Right ventricle myocardium superior (tissue), 1 donor: ENCODE measurements at places on chromosomes 5 and 9.
A peak's percentile ranks its signal among the peaks of the same experiment; 100 is the strongest.

GRCh38 chr9:106798016-106798799 lies 64.8 kb upstream of the ZNF462 start:
- no peak for DNase-seq

DNA sequence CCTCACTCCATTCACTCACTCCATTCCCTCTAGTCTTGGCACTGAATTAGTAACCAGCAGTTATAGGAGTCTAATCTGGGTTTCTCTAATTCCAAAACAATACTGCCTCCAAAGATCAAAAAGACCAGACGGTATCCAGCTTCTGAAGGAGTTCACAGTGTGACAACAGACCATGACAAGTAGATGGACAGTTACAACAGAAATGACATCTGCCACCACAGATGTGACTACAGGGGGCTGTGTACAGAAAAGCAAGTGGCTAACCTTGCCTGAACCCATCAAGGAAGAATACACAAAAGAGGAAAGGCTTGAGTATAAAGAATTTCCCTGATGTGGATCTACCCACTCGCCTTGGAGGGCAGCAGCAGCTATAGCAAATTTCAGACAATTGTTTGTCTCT lies 112.4 kb downstream of the ACTL7B start:
- DNase-seq, result no peak

- DNase-seq, result no peak
These were observed 328.4 kb downstream of the ARHGEF28 start for GRCh38 chr5:73954381-73954780.

GRCh38 chr5:52870448-52870847 lies 82.7 kb downstream of the ITGA1 start:
- no peak for DNase-seq

DNA sequence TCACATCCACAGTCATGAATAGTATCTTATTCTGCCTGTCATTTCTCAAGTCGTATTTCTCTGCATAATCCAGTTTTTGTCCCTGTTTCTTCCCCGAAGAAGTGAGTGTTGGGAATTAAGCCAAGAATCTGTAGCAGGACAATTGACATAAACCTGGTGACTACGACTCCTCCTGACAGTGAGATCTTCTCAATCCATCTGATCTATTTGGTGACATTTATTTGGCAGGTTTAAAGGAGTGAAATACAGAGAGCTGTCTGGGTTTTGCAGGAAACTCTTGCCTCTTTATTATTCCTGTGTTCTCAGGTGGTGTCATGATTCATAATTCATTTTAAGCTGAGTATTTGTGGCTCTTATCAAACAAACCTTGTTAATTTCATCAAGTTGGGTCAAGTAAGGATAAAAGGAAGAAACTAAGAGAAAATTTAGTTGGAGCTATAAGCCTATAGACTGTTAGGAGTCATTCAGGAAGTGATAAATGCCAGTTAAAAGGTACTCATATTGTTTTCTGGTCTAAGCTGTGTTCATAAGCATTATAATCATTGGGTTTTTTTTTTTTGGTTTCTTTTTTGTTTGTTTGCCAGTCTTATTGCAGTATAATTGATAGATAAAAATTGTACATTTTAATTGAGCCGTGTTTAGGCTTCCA lies 95.9 kb upstream of the PCSK1 start:
- no peak for DNase-seq

DNA sequence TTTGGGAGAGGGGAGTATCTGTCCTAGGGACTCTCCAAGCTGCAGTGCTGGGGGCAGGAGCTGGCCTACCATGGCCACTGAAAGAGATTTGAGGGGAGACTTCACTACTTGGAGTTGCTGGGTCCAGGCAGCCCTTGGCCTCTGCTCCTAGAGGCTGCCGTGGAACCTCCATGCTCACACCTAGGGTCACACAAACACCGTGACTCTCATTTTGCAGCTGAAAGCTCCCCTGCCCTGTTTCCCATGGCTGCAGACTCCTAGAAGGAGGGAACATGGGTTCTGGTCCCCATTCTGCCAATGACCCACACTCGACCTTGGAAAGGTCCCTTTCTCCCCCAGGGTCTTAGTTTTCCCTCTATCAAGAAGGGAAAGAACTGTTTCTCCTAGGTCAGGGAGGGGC lies 147.1 kb upstream of the PPP1R26 start:
- DNase-seq, result no peak

GRCh38 chr5:1320436-1321344 lies 24.2 kb downstream of the CLPTM1L start:
- DNase-seq, result no peak

- DNase-seq, result no peak
These were observed 22.1 kb downstream of the ITGA2 start for GRCh38 chr5:53011233-53011632.

DNA sequence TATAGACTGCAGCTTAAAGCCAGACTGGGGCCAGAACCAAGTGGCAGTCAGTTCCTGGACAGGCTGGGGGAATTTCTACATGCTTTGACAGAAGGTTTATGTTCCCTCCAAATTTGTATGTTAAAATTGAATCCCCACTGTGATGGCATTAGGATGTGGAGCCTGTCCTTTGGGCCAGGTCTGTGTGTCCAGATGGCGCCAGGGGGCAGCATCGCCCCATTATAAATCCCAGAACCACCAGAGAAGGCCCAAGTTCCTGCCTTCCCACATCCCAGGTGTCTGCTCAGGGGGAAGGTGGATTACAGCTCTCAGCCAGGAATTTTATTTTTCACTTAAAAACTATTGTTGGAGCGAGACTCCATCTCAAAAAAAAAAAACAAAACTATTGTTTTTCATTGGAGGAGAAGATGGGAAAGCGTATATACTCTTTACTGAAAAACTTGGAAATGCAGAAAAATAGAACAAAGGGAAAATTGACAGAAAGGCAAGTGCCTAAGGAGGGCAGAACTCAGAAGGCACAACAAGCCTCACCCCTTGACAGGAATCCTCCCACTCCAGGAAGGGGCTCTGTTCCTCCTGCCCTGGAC lies 5.0 kb downstream of the IL3 start:
- DNase-seq, result peak; percentile 66

GRCh38 chr5:39177631-39177964 lies 41.8 kb downstream of the FYB1 start:
- no peak for DNase-seq

DNA sequence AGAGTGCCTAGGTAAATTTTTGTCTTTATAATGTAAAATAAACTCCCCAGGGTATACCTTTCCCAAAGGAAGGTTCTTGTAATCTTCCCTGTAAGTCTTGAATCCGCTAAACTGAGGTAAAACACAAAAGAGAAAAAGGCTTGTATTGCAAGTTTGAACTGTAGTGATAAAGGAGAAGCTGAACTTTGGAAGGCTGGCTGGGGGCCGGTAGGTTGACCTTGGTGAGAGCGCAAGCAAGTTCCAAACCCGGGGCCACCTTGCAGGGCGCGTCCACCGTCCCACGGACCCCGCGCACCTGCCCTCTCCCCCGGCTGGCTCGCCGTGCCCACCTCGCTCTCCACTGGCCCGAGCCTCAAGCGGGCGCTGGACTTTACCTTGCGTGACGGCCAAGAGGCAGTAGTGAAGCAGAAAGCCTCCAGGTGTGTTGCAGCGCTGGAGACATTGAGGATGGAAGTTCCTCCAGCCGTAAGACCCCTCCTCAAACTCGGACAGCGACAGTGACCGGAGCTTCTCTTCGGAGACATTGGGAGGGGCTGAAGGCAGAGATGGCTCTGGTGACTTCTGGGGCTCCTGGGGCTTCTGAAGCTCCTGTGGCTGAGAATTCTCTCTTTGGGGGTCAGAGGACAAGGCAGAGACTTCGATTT lies 428 bp downstream of the SLCO4C1 start:
- DNase-seq, result peak; percentile 36

GRCh38 chr9:94700445-94700844 lies 26.1 kb upstream of the AOPEP start:
- no peak for DNase-seq

GRCh38 chr5:99029172-99029571 lies 100.4 kb upstream of the CHD1 start:
- DNase-seq, result no peak

DNA sequence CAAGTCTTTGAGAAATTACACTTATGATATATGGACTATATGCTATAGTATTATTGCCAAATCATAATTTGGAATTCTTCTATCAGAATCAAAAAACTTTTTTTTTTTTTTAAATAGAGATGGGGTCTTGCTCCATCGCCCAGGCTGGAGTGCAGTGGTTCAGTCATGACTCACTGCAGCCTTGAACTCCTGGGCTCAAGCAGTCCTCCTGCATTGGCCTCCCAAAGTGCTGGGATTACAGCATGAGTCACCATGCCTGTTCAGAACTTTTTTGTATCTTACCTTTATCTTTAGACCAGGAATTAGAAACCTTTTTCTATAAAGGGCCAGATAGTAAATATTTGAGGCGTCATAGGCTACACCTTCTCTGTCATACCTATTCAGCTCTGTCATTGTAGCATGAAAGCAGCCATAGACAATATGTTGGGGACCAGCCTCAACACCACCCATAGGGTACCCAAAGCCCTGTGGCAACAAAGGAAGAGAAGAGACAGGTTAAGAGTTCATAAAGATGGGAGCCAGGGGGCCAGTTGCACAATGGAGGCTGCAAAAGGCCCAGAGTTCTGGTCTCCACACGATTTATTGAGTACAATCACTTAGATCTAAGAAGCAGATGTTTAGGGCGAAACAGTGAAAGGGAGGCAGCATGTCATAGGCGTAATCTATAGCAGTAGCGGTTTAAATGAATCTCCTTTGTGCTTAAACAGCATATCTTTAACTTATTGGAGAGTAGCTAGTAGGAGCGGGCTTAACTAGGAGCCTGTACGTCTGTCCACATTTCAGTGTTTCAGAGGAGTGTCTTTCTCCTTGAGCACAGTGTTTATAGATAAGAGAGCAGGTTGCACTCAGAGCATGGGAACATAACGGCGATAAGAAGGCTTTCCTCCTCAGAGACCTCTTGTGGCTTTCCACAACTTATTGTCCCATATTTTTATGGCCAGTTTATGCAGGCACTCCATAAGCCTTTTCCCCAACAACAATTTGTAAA lies 12.5 kb downstream of the ECM2 start:
- DNase-seq, result no peak

DNA sequence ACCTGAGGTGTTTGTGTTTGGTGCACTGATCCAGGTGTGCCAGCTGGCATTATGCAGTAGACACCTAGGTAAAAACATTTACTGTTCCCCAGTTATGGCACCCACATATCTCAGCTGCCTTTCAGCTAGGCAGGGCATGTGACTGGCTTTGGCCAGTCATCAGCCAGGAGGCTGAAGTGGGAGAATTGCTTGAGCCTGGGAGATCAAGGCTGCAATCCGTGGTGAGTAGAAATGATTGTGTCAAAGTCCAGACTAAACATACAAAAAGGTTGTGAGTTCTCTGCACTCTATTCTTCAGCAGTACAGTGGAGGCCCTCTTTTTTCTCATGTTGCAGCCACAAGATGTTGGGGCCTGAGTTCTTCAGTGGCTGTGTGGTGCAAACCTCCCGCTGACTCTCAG lies 3.2 kb upstream of the FBLL1 start:
- no peak for DNase-seq

GRCh38 chr5:110012145-110012544 lies 322.4 kb downstream of the MAN2A1 start:
- DNase-seq, result no peak

DNA sequence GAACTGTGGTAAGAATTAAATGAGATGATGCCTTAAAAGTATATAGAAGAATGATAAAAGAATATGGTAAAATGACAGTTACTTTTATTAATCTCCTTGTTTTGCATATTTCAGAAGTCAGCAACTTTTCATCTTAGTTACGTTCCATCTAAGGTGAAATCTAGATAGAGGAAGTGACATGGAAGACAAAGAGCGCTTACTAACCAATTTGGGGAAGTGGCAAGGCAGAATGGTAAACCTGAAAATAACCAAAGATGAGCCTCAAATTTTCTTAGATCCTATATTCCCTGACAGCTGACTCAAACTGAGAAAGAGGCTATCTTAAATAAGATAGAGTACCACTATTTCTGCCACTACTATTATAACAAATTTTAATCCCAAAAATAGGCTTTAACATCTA lies 52.5 kb downstream of the FGF10 start:
- DNase-seq, result no peak

DNA sequence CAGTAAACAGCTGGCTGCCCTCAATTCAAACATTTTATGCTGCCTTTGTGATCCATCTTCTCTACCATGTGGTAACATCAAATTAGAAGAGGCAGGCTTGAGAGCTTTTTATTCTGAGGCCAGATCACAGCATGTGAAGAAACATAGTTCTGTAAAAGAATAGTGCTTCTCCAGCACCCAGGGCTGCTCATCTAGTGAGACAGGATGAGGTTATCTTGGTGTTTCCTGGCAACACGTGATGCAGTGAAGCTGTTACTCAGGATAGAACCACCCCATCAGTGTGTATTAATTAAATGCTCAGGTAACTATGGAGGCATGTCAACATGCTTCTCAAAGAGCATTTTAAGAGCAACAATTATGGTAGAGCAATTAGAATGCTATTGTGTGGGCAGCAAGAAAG lies 400.5 kb upstream of the ACO1 start:
- DNase-seq, result no peak

DNA sequence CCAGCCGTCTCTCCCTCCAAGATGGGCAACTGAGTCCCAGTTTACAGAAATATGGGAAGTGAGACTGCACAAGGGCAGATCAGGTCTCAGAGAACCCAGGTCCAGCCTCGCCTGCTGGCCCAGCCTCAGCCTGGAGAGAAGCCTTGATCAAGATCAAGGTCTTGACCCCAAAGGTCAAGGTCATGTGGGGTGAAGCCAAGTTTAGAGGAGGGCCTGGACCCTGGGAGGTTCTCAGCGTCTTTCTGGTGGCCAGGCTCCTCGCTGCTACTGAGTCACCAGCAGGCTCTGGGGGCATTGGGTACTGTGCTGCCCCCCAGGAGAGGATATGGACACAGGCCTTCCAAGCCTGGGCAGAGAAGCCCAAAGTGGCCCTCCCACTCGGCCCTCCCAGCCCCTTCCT lies 8.8 kb downstream of the IPPK start:
- DNase-seq, result no peak

DNA sequence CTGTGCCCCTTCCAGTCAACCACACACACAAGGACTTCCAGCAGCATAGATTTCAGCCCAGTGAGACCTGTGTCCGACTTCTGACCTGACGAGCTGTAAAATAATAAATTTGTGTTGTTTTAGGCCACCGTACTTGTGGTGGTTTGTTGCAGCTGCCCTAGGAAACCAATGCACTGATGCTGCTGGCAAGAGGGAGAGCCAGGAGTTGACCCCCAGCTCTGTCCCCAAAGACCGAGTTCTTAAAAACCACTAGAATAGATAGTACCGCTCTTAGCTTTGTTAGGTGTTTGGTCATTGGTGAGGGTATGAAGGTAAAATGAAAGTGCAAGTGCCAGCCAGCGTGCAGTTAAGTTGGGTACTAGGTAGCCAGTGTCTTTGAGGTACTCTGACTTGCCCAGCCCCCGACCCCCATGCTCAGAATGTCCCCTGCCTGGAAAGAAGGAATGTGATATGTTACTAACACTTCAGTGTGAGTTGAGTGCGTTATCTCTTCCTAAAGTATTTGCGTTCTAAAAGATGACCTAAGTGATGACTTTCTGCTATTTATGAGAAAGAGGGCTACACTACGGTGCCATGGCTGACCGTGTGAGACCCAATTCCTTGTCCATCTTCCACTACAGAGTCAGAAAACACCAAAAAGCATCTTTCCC lies 185.6 kb downstream of the AOPEP start:
- no peak for DNase-seq
